Psoas muscle (tissue), 8 donors: ENCODE measurements at places on chromosomes 6 and 20. TPM values are rescaled to one million over a fixed set of nuclear protein-coding genes. Genes with fewer than 3 reads are reported as not detected.

Gene ARG1
- polyA plus RNA-seq, result not detected

Gene CBLN4
- 0.01 TPM for polyA plus RNA-seq

Gene TPMT
- 8.2 TPM for polyA plus RNA-seq

Gene LINC00237
- not detected for polyA plus RNA-seq

Gene PMEPA1
- polyA plus RNA-seq, result 34.0 TPM

Gene RAB44
- not detected for polyA plus RNA-seq

Gene FAM209B
- 0.79 TPM for polyA plus RNA-seq

Gene CLIC5
- 82.4 TPM for polyA plus RNA-seq

Gene PGK2
- not detected for polyA plus RNA-seq

Gene COL21A1
- 0.27 TPM for polyA plus RNA-seq

Gene SMOC2
- polyA plus RNA-seq, result 22.8 TPM

Gene SERINC3
- 35.6 TPM for polyA plus RNA-seq

Gene ZBTB46
- polyA plus RNA-seq, result 3.1 TPM

Gene PREX1
- 4.0 TPM for polyA plus RNA-seq

Gene NOX3
- not detected for polyA plus RNA-seq

Gene CLDN20
- polyA plus RNA-seq, result not detected

Gene FERMT1
- 0.03 TPM for polyA plus RNA-seq

Gene SIRPG
- polyA plus RNA-seq, result not detected

Gene PAK5
- polyA plus RNA-seq, result not detected

Gene SYNGAP1
- 0.70 TPM for polyA plus RNA-seq

Gene APOBEC2
- 16.4 TPM for polyA plus RNA-seq

Gene LAMP5
- polyA plus RNA-seq, result not detected
